Epithelial cell of esophagus (primary cell): ENCODE measurements at places on chromosomes 1 and 21.

DNA sequence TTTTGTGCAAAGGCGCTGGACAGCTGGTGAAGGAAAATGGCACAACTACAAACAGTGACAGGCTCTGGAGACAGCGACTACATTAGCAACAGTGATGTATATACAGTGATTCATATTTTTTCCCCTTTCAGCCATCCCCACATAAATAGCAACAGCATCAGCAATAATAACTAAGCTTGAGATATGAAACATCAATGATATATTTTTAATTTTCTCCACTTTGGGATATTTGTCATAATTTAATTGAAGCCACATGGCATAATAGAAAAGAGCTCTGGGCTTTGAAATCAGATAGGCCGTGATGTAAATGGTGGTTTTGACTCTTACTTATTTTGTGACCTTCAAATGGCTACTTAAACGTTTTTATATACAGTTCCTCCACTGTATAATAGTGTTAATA, 764.3 kb upstream of the PRMT6 start:
- no peak for DNase-seq

GRCh38 chr1:18941221-18942141, 15.0 kb downstream of the IFFO2 start:
- DNase-seq = peak; percentile 74

DNA sequence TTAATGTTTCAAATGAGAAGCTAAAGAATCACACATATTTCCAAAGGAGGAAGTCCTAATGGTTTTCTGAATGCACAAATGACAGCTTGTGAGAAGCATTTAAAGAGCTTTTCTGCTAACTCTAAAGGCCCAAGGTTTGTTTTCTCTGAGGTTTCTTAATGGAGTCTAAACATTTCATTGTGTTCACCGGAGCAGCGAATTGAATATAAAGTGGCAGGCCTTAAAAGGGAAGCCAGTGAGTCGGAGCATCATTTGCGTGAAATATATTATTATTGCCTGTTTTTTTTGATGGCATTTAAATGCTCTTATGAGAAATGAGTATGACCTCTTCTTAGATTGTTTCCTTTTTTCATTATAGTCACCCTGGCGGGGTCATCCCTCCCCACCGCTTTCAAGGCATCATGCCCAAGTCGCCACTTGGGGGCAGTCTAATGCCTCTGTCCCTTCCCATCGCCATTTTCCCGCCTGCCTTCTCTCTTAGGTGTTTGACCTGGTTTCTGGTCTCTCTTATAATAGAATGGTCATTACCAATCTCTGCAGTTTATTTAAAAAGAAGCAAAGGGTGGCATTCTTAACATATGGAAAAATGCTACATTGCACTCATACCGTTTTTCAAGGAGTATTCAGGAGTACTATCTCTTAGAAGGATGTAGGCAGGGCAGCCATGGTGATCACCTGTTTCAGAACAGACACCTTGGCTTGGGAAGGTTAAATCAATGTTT, 25.3 kb upstream of the OVAAL start:
- DNase-seq = peak; percentile 71

DNA sequence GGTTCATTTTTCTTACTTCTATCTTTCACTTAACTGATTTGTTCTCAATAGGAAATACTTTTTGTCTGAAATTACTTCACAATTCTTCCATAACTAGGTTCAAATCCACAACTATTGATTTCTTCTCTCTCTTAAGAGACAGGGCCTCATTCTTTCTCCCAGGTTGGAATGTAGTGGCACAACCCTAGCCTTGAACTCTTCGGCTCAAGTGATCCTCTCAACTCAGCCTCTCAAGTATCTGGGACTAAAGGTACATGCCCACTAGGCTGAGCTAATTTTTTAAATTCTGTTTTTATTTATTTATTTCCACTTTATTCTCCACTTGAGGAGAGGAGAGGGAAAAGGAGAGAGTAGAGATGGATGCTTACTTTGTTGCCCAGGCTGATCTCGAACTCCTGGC, 370.4 kb upstream of the PLXNA2 start:
- no peak for DNase-seq

DNA sequence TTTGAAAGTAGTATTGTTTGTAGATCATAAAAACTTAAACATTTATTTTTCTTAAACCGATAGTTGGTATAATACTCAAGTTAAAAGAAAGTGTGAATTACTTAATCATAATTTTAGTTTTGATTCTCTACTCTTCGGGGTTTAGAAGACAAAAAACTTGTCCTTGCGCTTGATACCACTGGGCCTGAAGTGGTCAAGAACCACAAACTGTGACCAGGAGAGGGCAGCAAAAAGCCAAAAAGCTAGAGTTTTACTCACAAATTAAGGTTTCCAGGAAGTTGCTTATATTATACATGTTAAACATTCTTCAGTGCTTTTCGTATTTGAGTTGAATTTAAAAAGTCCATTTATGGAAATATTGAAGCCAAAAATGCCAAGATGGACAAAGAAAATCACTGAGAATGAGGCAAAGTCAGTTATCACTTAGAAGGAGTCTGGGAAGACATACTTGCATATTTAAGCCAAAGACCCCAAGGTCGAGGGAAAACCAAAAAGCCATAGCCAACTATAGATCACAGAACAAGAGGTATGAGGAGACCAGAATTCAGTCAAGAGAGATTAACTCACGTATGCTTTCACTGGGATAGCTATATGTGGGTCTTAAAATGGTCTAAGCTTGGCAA, 34.2 kb downstream of the EFCAB7 start:
- peak; percentile 39 for DNase-seq

- DNase-seq = peak; percentile 47
Observed at GRCh38 chr1:34590211-34590623, 164.6 kb upstream of the GJB5 start.

DNA sequence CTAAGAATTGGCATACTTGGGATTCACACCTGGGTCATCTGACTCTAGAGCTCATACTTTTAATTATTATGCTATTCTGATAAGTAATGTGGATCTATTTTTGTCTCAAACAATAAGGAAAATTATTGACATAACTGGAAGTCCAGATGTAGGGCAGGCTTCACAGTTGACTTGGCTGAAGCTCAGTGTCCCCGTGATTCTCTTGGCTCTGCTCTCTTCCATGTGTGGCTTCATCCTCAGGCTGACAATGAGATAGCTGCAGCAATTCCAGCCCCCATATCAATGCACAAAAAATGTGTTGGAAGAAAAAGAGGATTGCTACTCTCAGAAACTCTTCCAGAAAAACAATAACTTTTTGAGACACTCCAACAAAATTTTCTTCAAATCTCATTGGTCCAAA, 23.8 kb downstream of the HSD11B1 start:
- no peak for DNase-seq

- no peak for DNase-seq
Observed at GRCh38 chr1:30562559-30562958, 160.8 kb downstream of the MATN1 start.

DNA sequence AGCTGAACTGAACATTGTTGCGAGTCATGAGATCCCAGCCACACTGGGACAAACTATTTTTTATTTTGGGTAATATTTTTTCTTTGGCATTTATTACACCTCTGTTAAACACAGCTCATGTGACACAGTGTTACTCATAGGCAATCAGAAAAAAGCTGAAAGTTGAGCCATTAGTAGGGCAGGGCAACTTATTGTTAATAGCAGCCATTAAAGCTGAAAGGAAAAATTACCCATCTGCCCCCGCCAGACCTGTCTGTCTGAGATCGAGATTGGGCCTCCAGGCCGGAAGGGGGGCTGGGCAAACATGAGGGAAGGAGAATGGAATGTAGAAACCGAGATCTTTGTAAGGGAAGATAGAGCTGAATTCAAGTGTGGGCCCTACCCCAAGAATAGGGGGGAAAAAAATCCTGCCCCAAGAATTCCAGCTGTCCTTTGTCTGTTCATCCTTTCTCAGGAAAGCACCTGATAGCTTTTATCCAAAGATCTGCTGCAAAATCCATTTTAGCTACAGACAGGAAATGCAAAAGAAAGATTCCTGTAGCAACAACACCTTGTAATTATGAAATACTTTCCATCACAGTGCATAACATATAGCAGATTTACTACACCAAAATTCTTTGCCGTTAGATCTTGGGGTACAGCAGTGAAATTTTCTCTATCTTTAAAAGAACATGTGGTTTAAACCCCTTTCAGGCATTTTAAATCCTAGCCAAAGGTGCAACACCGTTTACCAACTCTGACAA, 212.8 kb downstream of the PBX1 start:
- DNase-seq = peak; percentile 88

- no peak for DNase-seq
Observed at GRCh38 chr1:238778113-238778512, 608.3 kb upstream of the CHRM3 start.

- DNase-seq = peak; percentile 88
Observed at GRCh38 chr1:182143154-182143657, 81.7 kb upstream of the ZNF648 start.

DNA sequence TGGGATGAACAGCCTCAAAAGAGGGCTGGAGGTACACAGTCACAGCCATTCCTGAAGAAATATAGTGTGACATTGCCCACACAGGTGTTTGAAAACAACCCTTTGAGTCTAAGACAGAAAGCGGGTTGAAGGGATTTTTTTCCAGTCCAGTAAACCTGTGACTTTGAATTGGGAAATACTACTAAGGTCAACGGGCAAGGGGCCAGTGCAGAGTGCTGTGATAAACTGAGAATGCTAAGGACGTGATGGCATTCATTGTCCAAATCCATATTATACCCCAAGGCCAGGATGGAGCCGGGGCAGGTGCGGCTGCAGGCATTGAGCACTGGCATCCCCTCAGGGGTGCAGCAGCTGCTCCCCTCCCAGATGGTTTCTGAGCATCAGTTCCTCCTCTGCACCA, 36.6 kb downstream of the KIAA0040 start:
- no peak for DNase-seq

DNA sequence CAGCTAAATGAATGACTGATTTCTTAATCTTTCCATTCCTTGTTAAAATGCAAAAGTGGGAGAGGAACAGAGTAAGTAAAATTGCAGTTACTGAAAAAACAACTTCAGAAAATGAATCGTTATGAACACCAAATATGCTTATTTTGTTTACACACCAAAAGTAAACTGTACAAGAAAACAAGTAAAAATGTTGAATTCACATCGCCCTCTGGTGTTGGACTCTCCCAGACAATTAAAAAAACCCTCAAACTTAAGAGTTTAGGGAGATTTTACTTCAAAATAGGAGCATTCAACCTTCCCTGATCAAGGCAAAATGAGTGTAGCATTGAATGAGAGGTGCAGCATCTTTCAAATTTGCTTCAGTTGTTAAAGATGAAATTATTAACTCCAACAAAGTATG, 19.4 kb upstream of the ESRRG start:
- peak; percentile 23 for DNase-seq

DNA sequence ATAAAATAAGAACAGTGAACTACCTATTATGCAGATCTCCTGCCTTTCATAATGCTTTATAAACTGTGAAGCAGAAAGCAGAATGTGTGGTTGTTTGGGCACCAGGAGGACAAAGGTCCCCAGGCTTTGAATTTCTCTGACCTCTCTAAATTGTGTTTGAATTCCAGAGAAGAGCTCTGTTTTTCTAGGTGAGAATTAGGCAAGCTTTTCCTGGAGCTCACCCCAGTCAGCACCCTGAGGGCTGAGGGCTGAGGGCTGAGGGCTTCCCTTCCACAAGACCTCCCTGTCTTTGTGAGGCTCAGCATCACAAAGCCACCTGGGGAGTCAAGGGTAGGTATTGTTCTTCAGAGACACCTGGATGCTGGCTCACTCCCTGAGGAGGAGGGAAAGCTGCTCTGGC, 45.5 kb upstream of the LRIG2 start:
- no peak for DNase-seq
